IgD-negative memory B cell (primary cell): ENCODE measurements at places on chromosomes 7 and 10. TPM values are rescaled to one million over a fixed set of nuclear protein-coding genes. Genes with fewer than 3 reads are reported as not detected.

PHKG1 gene
- polyA plus RNA-seq: not detected

TBXAS1 gene
- 16.7 TPM for polyA plus RNA-seq

MMRN2 gene
- not detected for polyA plus RNA-seq

UROS gene
- 55.1 TPM for polyA plus RNA-seq

ZNF853 gene
- 1.5 TPM for polyA plus RNA-seq

NPSR1 gene
- polyA plus RNA-seq: not detected

MEOX2 gene
- polyA plus RNA-seq: not detected

TMEM140 gene
- 34.7 TPM for polyA plus RNA-seq

INHBA gene
- polyA plus RNA-seq: not detected

MAGI2 gene
- polyA plus RNA-seq: not detected

PLEKHS1 gene
- not detected for polyA plus RNA-seq

ADAMTS14 gene
- polyA plus RNA-seq: not detected

MACROH2A2 gene
- polyA plus RNA-seq: not detected

PRSS37 gene
- not detected for polyA plus RNA-seq

CLCN1 gene
- not detected for polyA plus RNA-seq

PIK3AP1 gene
- 174 TPM for polyA plus RNA-seq

LIPJ gene
- not detected for polyA plus RNA-seq

GJD4 gene
- not detected for polyA plus RNA-seq

CFAP43 gene
- not detected for polyA plus RNA-seq

ADAM22 gene
- 0.23 TPM for polyA plus RNA-seq

TRPV6 gene
- not detected for polyA plus RNA-seq
